ENCODE measurements at places on chromosomes 6 and 20.

DNA sequence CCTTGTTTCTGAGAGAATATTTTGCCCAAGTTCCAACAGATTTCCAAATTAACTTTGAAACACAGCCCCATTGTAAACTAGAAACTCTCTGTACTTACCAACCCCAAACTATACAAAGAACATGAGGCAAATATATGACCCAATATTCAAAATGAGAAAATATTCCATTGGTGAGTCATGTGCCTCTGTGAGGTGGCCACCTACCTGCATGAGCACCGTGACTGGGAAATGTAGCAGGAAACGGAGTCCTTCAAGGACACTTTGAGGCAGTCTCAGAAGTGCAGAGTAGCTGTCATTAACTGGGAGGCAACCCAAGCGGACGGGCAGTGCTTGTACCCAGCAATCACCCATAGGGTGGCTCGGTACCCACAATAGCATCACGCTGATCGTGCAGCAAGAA, 335.5 kb upstream of the NOX3 start:
- DNase-seq = no peak

DNA sequence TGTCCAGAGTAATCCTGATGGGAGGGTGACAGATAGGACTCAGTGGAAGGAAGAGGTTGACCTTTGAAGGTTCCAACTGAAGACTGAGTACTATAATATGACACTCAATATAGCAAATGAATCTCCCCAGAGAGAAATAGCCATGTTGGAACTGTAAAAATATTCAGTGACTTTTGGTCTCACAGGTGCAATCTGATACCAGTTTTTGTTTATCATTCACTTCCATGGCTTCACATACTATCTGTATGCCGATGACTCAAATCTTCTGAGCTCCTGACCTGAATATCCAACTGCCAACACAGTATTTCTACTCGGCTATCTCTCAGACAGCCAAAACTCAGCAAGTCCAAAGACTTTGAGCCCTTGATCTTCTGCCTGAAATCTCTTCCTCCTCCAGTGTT, 21.8 kb upstream of the PKHD1 start:
- DNase-seq = no peak

DNA sequence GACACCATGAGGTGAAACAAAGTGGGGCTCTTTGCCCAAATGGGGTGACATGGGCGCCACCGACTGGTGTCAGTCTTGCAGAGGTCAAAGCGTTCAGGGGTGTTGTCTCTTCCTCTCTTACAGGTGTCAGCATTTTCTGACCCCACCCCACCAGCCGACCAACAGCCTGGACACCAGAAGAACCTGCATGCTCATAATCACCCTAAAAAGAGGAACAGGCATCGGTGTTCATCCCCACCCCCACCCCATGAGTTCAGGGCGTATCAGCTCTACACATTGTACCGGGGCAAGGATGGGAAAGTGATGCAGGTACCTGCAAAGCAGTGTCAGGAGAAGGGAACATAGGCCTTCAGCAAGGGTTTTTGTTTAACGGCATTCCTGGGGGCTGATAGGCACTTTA, 14.8 kb downstream of the LYRM2 start:
- no peak for DNase-seq

DNA sequence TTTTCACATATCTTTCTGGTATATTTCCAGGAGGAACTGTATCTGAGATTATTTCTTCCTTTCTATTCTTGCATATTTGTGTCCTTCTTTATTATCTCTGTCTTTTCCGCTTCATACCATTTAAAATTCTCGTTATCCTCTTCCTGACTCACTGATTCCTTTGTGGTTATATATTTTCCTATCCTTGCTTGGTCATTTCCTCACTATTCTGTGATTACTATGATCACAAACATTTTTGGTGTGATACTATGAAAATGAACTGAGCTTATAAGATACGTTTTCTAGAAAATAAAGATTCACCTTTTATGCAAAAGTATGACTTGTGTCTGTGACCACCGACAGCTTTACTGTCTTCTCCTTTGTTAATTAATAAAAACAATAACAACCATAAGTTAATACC, 26.5 kb upstream of the MYCT1 start:
- peak; percentile 29 for DNase-seq

DNA sequence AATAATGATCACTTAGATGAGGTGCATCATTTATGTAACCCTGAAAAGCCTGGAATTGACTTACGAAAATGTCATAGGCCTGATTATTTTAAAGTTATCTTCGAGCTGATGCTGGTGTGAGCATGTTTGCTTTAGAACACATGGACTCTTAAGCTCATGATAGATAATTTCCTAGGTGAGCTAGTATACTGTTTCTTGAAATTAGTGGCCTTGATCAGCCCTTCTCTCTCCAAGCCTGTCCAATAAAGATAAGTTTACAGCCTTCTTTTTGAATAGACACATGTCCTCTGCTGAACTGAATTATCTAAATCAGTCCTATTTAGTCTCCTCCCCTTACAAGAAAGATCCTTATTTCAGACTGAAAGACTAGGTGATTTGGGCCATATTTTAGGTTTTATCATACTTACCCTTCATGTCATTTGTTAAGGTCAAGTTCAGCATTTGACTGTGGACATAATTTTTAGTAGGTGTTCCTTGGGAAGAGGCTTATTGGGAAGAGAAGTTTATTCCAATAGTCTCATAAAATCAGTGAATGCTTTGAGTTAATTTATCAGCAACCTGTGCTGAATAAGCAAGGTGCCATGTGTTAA, 15.3 kb downstream of the FOXO3 start:
- DNase-seq = no peak

DNA sequence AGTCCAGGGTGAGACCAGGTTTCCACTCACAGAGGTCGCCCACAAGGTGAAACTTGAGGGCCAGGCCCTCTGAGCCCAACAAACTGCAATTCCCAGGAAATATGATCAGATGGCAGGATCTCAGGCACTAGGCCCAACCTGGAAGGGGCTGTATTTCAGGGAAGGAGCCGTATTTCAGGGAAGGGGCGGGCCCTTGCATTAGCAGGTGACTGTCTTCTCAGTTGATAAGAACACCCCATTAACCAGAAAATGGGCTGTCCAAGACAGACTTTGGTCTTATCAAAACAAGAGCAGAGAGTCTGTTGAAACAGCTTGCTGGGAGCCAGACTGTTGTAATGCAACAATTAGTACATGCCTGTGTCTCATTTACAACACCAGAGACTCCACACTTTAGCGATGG, 10.9 kb upstream of the BNIP5 start:
- DNase-seq = no peak

- peak; percentile 86 for DNase-seq
Measured at GRCh38 chr6:28161410-28162079, 19.9 kb downstream of the ZKSCAN8 start.

DNA sequence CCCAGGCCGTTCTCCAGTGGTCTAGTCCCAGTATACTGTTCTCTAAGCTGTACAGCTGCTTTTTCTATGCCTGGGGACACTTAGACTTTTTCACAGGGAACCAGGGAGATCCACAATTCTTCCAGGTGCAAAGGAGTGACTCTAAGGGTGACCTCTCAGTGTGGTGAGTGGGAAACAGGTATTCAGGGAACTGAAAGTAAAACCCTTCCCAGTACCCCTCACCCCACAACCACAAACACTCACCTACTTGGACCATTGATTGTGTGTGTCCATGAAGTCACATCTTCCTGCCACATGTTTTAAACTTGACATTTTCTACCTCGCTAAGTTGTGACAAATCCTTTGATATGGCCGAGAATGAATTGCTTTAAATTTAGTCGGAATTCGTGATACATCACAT, 183.6 kb downstream of the CLIC5 start:
- no peak for DNase-seq

- DNase-seq = no peak
Measured at GRCh38 chr20:25692499-25692898, 4.2 kb downstream of the ZNF337 start.

DNA sequence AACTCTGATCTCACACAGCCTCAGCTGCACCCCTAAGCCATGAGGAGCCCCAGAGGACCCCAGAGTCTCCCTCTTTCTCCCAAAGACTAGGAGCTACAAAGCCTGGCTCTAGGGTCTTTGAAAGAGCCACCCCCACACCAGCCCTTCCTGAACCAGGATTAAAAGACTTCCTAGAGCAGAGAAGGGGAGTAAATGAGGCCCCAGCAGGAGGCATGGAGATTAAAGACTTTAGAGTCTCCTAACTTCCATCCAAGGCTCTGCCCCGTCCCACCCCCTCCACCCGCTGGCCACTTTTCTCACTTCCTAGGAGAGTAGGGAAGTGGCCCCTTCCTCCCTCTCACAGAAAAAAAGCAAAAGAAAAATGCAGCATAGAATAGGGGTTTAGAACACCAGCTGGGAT, 1.7 kb downstream of the PREX1 start:
- DNase-seq = no peak

GRCh38 chr20:22720206-22720605, 135.8 kb upstream of the FOXA2 start:
- no peak for DNase-seq

DNA sequence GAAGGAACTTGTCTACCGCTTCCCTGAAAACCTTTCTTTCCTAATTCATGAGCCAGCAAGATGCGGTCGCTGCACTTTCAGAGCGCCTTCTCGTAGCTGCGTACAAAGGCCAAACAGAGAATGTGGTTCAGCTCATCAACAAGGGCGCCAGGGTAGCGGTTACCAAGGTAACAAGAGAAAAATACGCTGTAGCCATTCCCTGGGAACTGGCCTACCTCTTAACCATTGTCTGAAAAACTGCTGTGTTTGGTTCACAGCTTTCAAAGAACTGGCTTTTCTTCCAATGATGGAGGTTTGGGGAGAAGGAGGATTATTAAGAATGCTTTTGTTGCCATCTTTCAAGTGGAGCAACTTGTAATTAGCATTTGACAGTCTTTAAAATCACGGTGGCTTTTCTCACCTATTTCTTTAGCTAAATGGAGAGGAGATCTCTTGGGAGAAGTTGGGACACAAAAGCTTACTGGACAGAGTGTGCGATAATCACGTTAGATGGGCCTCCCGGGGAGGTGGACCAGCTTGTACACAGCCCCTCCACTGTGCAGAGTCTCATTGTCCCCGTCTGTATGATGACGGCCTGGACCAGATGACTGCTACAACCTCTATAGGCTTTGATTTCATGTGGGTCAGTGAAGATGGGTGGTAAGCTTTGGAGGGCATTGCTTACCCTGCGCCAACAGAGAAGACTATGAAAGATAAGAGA, 71.5 kb downstream of the LYRM2 start:
- no peak for DNase-seq

GRCh38 chr6:108562503-108562993, 1.8 kb downstream of the FOXO3 start:
- DNase-seq = peak; percentile 79

DNA sequence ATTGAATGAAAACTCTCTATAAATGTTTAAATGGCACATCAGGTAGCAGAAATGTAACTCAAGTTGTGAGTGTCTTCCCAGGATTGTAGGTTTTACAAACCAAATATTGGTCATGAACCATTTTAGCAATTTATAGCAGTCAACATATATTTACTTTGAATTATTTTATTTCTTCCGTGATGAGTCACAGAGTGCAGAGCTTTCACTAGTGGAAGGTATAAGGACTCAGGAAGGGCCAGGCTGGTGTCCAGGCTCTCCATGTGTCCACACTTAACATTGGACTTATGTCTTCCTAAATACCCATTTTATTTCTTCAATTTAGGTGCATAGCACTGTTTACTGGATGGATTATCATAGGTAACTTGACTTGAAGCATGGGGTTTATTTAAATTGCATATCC, 120.9 kb downstream of the OLIG3 start:
- DNase-seq = no peak

DNA sequence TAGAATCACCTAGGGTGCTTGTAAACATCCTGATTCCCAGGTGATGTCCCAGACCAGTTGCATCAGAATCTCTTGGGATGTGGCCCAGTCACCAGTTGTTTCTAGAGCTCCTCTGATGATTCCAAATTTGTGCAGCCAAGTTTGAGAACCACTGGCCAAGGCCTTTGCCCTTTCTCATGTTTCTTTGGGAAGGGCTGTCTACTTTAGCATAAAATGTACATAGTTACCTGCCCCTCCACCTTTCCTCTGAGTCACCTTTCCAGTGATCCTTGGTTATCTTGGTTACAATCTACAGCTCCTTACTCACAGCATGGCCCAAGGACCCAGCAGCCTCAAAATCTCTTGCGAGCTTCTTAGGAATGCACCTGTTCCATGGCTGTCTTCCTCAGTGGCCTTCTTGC, 266.4 kb upstream of the PRND start:
- no peak for DNase-seq

- no peak for DNase-seq
Measured at GRCh38 chr20:19929481-19930145, 87.5 kb upstream of the NAA20 start.

- DNase-seq = no peak
Measured at GRCh38 chr6:33492093-33492492, 37.7 kb downstream of the ZBTB9 start.

DNA sequence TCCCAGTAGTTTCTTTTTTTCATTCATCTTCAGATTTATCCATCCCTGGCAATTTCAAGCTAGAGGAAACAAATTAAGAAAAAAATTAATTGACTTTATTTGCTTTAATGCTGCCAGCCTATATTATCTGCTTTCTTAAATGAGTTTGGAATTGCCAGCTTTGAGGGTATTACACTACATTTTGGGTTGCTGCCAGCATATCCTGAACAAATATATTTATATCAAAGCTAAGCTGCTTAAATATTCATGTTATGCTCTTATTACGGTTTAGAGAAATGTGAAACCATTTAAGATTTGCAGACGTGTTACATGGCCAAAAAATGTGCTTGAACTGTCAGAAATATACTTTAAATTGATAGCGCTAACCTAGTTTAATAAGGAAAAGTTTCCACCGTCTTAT, 59.7 kb downstream of the GRIK2 start:
- no peak for DNase-seq
